Stimulated activated CD8-positive, alpha-beta memory T cell treated with anti-CD3 and anti-CD28 coated beads, Interleukin-4, amount 100 ng/mL, for 24 hours (primary cell): ENCODE measurements at places on chromosomes 11 and 22.

GRCh38 chr11:93741882-93742226 is 382 bp downstream of the C11orf54 start:
- DNase-seq = no peak

GRCh38 chr11:46361283-46362155 is 14.3 kb downstream of the DGKZ start:
- DNase-seq = peak; percentile 54

- DNase-seq = no peak
Measured at GRCh38 chr11:126817523-126818450, 182.8 kb downstream of the KIRREL3 start.

DNA sequence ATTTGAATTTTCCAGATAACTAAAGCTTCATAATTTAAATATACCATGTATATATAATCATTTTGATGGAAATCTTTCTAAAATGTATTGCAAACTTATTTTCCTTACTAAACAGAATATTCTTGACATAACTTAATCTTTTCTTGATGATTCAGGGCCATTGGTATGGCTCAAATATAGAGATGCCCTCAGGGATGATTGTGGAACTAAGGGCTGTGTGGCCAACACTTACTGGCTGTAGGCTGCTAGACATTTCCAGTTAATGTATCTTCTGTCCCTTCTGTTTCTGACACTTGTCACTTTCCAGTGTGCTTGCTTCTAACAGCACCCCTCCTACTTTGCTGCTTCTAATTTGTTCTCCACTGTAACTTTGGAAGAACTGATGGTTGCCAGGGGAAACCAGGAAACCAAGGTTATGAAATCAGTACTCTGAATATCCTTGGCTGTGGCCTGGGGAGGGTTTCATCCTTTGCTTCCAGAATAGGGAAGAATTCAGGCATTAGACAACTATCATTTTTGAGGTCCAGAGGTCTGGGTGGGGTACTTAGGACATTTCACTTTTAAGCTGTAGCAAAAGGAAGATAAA is 697.2 kb downstream of the ETS1 start:
- no peak for DNase-seq

- no peak for DNase-seq
Measured at GRCh38 chr22:44307509-44308169, 5.1 kb downstream of the SHISAL1 start.
